ENCODE measurements at places on chromosomes 5 and 9.

GRCh38 chr5:133287500-133287899 is 235.7 kb downstream of the HSPA4 start:
- DNase-seq: peak; percentile 37

DNA sequence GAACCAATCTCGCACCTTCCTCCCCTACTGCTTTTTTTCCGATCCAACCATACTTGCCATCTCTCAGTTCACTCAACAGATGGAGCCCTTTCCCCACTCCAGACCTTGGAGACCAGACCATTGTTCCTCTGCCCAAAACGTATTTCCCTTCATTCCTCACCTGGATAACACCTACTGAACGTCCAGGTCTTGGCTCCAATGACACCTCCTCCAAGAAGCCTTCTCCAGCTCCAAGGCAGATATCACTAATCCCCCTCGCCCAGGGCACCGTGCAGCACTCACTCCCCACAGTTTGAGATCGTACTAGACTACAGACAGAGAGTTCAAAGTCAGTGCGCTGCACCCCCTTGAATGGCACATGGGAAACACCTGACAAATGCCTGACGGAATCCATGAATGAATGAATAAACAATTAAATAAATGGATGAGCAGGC is 47.1 kb upstream of the AKNA start:
- DNase-seq: no peak

DNA sequence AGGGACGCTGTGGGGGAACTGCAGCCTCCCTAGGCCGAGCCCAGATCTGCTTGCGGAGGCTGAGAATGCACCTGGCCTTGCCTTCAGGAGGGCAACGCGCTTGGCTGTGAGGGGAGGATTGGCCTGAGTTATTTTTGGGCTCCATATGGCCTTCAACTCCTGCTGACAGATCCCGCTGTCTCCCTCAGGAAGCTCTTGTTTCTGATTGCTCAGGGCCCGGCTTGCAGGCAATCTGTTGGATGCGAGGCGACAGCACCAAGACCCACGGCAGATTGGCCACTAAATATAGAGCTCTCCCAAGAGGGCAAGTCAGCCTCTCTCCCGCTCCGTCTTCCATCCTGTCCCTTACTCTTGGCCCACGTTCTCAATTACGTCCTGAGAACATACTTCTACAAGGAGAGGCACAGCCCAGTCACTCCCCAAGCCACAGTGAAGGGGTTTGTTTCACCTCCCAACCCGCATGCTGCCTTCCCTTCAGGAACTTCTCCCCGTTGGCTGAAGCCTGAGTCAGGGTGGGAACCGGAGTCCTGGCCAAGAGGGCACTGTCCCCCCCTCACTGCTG is 53.6 kb downstream of the RASGEF1C start:
- no peak for DNase-seq

GRCh38 chr5:58666141-58666540 is 83.3 kb downstream of the RAB3C start:
- no peak for DNase-seq

- DNase-seq: no peak
Observed at GRCh38 chr9:13651969-13652663, 372.6 kb upstream of the MPDZ start.

GRCh38 chr9:99341686-99342085 is 119.6 kb downstream of the SEC61B start:
- no peak for DNase-seq

- no peak for DNase-seq
Observed at GRCh38 chr9:127313042-127313560, 48.5 kb downstream of the GARNL3 start.

GRCh38 chr5:124639095-124639665 is 107.3 kb downstream of the ZNF608 start:
- DNase-seq: no peak

DNA sequence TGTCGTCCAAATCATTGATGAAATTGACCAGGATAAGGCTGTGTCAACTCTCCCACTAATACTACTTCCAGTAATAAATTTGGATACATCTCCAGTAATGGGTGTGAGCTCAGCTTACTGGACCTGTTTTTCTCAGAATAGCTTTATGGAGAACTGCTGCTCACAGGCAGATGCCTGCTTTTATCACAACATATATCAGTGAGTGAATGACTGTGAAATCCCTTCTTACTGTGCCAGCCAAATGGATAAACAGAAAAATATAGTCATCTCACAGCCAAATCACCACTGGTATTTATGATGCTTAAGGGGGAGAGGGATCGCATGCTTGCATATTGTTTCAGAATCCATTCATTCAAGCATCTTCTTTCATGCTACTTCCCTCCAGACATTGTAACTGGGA is 148.4 kb upstream of the PAPPA start:
- DNase-seq: no peak

DNA sequence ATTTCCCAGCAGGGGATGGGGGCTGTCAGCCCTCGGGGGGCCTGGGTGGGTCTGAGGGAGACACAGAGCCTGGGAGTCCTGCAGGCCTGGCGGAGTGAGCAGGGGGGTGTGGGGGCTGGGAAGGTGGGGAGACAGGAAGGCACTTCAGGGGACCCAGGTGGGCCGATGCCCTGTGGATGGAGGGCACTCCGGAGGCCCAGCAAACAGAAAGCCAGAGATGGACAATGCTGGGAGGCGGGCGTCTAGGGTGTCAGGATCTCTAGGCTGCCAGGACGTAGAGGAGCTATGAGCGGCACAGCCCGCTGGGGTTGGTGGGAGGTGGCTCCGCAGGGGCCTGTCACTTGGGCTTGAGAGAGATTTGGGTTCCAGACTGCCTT is 87.6 kb upstream of the COL5A1 start:
- no peak for DNase-seq

- no peak for DNase-seq
Observed at GRCh38 chr5:95973793-95974325, 12.2 kb upstream of the ELL2 start.

DNA sequence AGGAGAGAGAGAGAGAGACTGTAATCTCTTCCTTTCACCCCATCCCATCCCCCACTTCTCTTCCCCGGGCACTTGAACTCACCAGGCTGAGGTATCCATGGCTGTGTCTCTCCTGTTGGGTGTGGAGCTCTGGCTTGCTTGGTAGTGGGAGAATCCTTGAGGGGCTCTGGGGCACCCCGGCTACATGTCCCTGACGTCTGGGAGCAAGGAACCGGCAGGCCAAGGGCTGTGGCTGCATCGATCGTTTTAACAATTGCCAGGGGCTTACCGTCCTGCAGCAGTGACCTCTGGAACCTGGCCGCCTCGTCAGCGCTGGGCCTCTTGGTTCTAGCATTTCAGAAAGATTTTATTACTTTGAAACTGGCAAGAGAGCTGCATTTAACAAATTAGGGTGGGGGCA is 30.0 kb downstream of the FGF18 start:
- DNase-seq: no peak

DNA sequence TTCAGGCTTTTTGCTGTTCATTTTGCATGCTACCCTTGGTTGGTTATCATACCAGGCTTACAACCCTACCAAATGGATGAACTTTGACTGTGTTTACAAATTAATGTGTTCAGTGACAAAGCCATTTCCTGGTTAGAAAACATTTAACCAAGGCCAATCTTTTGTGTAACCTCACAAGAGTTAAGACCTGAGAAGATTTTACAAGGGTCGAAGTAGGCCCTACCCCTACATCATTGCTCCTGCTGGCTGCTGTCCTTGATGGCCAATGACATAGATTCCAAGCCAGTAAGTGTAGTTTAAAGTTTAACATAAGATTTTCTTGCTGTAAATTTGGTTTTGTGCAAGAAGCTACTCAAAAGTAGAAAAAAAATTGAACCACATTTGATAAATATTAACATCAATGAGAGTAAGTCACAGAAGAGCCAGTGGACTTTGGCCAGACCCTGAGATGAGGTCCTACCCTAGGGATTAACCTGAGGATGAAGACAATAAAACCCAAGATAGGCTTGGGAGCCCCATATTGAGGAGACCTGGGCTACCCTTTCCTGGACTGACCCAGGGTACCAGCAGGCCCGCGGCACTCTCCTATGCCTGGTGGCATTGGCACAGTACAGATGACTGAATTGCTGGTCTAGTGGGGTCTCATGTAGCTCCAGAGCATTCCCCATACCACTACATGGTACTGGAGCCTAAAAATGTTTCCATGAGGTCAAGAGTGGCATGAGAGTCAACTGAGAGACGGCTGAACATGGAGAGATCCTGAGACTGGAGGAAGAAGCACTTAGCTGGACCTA is 8.3 kb downstream of the C1QTNF3 start:
- DNase-seq: no peak

GRCh38 chr9:84000186-84000585 is 19.6 kb downstream of the RMI1 start:
- no peak for DNase-seq

- DNase-seq: no peak
Observed at GRCh38 chr9:19782005-19782404, 6.8 kb downstream of the SLC24A2 start.

DNA sequence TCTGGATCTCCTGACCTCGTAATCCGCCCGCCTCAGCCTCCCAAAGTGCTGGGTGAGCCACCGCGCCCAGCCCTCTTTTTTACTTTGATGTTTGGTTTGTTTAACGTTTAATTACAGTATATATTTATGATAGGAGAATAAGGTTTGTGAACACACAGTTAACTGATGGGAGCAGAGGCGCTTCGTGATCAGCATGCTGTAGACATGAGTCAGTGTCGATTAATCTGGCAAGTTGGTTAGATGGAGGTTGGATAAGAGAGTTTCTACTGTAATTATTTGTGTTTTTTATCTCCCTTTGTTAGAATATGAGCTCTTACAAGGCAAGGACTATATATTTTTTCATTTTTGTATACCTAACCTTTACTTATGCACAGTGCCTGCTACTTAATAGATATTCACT is 14.3 kb downstream of the ATG10 start:
- no peak for DNase-seq

DNA sequence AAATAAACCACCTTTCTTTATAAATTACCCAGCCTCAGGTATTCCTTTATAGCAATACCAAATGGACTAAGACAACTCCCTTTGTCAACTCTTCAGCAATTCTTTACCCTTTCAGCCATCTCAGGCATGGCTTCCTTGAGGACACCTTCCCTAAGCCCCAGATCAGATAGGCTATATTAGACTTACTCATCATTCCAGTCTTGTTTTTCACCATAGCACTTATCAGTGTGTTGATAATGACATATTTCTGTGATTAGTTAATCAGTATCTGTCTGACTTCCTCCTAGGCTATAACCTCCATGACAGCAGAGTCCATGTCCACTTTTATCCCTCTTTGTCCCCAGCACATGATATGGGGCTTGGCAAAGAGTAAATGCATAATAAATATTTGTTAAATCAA is 238.1 kb downstream of the ACTL7B start:
- no peak for DNase-seq

DNA sequence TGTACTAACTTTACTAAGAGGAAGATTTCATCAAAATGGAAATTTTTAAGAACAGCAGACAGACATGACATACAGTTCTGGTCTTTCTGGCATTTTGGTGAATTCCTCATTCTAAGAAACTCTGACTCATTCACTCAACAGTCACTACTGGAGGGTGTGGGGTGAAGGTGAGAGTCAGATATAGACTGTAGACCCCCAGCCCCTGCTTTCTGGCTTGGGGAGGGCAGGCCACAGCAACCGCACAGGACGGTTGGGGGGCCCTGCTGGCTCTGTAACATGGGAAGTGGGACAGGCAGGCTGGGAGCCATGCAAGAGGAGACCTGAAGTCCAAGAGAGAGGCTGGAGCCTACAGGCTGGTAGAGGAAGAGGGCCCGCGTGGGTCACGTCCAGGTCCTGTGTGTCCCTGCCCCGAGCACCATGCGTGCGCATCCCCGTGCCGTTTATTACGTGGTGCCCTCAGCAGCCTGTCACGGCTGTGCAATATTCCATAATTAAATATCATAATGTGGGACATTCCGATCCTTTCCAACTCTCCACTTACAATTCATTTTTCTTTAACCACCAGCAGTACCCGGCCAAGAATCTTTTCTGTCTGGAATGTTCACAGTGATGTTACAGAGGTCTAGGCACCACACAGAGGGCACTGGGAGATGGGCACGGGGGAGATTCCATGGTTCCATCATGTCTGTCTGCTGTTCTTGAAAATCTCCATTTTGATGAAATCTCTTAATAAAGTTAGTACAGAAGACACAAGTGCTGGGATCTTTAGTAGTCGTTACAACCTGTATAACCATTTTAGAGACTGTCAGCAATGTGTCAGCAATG is 75.5 kb downstream of the SEMA4D start:
- no peak for DNase-seq

GRCh38 chr5:143946837-143947236 is 134.9 kb downstream of the HMHB1 start:
- DNase-seq: no peak

GRCh38 chr9:96462541-96462940 is 12.6 kb downstream of the HABP4 start:
- no peak for DNase-seq

GRCh38 chr9:104482921-104483570 is 21.0 kb upstream of the OR13F1 start:
- no peak for DNase-seq

- DNase-seq: no peak
Observed at GRCh38 chr5:180498378-180498777, 4.2 kb downstream of the CNOT6 start.

DNA sequence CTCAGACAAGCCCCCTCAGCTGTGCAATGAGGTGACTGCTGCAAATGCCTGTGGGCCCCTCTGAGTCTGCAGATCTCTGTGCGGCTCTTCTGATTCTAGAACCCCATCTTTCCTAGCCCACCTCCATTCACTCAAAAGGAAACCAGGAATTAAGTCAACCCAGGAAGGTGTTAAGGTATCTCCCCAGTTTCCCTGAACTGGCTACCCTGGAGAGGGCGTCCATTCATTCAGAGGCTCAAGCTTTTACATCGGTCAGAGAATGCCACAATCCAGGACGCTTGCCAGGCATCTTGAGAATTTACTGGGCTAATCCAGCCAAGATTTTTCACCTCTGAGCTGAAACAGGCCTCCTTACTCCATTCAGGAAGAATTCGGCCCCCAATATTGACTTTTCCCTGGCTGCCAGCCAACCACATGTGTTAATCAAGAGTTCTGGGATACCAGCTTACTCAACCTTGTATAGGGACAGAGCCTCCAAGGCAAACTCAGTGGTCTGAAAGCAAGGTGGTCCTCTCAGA is 889 bp upstream of the ADAMTS12 start:
- no peak for DNase-seq

DNA sequence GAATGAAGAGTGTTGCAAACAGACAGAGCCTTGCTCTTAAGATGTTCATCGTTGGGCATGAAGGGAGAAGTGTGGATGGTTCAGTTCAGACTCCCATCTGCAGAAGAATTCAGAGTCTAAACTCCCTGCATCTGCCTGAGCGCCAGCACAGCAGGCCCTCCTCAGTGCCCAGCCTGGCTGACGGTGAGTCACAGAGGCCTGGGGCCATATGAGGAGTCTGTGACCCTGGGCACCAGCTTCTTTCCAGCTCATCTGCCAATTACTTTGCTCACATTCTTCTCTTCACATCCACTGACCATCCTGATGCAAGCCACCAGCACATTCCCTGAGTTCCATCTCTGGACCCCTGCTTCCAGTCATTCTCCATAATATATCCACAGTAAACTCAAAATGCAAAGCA is 401.1 kb upstream of the TRPC7 start:
- DNase-seq: no peak
